ENCODE measurements at places on chromosomes 3 and 15.

DNA sequence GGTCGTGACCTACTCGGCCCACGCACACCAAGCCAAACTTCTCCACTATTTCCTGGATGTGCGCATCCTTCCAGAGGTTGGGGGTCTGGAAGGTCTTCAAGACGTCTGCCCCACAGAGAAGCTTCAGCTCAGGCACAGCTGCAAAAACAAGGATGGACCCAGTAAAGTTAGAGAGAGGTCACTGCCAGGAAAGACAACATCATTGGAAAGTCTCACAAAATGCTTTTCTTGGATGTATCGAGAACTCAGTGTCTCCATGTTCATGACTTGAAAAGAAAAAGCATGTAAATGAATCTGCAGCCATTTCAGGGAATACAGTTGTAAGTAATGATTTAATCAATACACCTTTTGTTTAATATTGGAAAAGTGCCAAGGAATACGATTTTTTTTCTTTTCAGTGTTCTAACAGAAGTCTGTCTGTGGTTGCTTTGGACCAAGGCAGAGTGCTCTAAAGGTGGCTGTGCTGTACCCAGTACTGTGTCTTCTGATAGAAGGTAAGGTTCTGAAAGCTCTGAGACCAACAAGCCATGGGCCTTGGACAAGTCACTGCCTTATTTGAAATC, 21.8 kb upstream of the RBP1 start:
- DNase-seq = no peak

- no peak for DNase-seq
These were observed 349.4 kb upstream of the TPRG1 start for GRCh38 chr3:188822411-188822810.

- DNase-seq = no peak
These were observed 8.5 kb downstream of the TNK2 start for GRCh38 chr3:195899701-195900435.

DNA sequence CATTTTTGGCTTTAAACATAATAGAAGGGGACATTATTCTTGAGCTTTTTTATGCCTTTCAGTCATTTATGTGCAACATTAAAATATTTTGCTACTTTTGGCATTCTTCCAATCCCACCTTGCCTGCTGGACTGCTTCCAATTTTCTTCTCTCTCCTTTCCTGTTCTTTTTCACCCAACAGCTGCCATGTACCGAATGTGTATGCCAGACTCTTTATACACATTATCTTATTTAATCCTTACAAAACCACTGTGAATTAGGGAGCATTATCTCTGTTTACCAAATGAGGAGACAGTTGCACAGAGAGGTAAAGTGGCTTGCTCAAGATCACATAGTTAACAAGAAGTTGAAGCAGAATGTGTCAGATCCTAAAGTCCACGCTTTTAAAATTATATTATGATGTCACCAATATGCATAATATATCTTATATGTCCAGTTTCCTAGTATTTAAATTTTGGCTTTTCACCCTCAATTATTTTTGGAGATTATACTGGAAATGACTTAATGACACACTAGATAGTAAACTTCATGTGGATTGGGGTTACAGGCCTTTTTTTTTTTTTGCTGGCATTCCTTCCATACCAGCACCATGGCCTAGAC, 231.5 kb downstream of the THRB start:
- DNase-seq = no peak

DNA sequence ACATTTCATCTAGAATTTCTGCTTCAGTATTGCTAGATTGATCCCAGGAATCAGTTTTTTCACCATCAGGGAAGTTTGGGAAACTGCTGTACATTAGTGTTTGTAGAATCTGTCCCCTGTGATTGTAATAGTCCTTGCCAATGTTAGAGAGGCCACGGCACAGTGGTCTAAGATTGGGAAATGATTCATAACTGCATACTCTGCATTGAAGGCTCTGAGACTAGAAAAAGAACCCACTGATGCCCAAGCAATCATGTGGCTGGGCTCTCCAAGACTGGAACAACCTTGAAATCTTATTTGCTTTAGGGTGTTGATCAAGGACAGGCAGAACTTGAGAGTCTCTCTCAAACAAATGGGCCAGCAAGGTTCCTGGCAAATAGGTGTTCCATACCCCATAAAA, 245.6 kb upstream of the LRTM1 start:
- no peak for DNase-seq

DNA sequence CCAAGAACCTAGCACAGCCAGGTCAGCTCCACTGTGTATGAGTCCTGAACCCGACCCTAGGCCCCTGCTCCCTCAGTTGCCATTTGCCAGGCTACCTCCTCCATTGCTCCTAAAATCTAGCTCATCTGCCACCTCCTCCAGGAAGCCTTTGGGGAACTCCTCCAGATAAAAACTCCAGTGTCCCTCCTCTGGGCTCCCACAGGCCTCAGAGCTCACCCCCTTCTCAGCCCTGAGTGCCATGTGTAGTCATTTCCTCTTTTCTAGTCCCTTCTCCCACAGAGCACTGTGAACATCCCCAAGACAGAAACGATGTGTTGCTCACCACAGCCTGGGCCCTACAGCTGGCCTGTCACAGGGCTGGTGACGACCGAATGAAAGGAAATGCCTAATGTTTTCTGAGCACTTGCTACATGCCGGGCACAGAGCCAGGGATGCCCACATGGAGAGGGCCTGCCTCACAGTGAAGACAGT, 61.0 kb downstream of the IQSEC1 start:
- no peak for DNase-seq

GRCh38 chr15:60764408-60764963, 285.5 kb upstream of the ICE2 start:
- no peak for DNase-seq

- DNase-seq = no peak
These were observed 157.2 kb upstream of the TPRG1 start for GRCh38 chr3:189014526-189014925.

- DNase-seq = no peak
These were observed 46.6 kb downstream of the TYRO3 start for GRCh38 chr15:41605566-41605965.

DNA sequence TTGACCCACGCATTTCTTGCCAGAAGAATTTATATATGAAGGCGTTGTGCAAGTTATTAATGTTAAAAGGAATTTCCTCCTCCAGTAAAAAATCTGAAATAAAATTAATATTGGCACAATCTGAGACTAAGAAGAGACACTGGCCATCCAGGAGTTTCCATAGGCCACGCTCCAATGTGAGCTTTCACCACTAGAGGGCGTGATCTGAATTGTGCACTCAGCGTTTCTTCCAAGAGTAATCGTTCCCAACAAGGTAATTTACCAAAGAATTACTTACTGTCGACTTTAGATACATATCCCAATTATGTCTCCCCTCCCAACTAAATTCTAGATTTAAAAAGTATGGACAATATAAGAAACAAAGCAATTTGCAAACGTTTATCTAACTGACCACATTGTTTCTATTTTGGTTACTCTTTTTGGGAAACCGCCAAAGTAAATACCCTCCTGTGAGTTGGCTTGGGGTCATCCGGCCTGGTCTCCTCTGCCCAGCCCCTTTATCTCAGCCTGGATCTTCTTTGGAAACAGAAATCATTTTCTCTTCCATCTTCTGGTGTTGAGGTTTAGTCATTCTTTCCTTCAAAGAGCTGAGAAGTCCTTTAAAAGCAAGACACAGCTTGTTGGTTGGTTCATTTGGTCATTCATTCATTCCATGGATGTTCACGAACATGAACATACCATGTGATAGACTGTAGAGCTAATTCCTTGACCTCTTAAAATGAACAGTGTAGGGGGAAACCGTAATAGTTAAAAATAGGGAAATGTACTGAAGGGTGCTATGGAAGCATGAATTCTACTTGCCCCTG, 26.2 kb downstream of the POLR2M start:
- DNase-seq = no peak

DNA sequence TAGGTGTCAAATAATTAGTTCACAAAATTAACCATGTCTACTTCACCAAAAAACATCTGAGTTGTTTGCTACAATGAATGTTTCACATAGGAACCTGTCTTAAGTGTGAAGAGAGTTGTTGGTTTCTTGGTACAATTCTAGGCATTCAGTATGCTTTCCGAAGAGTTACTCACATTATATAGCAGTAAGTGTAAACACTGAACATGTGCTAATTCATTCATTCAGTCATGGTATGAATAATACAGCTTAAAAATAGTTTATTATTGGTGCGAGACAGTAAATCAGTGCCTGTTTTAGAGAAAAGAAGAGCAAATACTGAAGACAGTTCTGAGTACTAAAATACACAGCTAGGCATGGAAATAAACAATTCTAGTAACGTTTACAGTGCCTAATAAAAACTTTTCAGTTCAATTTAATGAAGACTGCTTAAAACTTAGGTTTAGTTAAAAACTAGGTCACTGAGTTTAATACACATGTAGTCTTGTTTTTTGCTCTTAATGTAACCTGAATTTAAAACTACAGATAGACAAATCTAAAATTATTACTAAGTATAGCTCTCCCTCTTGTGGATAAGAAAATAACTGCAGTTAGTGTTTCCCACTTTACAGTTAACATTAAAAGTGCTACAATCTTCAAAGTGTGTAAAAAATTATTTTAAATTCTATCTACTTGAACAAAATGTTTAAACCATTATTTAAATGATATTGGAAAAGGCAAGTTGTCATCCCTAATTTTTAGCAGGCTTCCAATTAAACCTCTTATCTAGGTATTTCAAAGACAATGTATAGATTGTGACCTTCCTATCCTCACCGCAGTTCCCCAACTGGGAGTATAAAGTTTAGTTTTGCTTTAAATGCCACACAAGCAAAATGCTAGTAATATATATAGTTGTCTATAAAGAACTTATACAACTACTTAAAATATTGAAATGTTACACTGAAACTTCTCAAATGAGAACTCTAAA, 20.1 kb upstream of the ZCWPW2 start:
- DNase-seq = peak; percentile 31

GRCh38 chr3:176814285-176814684, 383.0 kb downstream of the TBL1XR1 start:
- peak; percentile 64 for DNase-seq

DNA sequence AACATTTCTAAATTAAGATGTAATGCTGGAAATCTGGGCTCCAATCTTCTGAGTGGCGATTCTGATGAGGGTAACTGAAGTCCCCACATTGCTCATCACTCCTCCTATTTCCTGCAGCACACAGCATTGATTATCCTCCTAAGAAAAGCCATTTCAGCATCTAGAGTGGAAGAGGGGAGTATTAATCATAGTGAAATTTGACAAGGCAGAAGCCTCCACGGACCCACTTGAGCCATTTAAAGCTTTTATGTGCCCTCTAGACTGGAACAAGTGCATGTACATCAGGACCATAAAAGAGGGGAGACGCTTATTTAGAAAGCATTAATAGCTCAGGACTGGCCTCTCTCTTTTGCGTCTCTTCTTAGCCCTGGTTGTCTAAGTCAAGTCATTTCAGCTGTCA, 25.8 kb downstream of the AQP9 start:
- no peak for DNase-seq

DNA sequence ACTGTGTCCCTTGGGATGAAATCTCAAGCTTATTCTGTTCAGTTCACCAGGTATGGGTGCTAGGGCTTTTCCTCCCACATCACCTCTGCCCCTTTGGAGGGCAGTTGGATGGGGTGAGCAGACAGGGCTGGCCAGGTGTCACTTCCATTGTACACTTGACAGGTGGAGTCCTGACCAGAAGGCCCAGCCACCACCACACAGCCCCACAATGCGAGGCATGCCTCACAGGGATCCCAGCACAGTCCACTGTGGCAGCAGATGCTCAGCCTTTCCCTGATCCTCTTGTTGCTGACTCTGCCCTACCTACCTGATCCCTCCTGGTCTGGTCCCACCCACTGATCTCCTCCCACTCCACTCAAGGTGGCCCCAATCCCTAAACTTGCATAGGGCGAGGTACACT, 88.2 kb downstream of the ANP32A start:
- DNase-seq = no peak

DNA sequence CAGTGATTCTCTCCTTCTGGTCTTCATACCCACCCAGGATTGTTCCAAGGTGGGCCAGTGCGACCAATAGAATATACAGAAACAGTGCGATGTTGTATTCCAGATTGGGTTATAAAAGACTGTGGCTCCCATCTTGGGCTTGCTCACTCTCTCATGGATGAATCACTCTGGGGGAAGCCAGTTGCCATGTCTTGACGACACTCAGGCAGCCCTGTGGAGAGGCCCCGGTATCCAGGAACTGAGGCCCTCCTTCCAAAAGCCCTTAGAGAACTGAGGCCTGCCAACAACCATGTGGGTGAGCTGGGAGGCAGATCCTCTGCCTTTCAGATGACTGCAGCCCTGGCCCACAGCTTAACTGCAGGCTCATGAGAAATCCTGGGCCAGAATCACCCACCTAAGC, 57.2 kb downstream of the SH3GL3 start:
- DNase-seq = no peak
